ENCODE measurements at places on chromosomes 2 and 18. TPM values are rescaled to one million over a fixed set of nuclear protein-coding genes. Genes with fewer than 3 reads are reported as not detected.

- DNase-seq, result no peak
Measured at GRCh38 chr2:222477962-222478608, 53.7 kb downstream of the SGPP2 start.

GRCh38 chr2:135279209-135279608 lies 227.1 kb downstream of the RAB3GAP1 start:
- DNase-seq, result no peak

DNA sequence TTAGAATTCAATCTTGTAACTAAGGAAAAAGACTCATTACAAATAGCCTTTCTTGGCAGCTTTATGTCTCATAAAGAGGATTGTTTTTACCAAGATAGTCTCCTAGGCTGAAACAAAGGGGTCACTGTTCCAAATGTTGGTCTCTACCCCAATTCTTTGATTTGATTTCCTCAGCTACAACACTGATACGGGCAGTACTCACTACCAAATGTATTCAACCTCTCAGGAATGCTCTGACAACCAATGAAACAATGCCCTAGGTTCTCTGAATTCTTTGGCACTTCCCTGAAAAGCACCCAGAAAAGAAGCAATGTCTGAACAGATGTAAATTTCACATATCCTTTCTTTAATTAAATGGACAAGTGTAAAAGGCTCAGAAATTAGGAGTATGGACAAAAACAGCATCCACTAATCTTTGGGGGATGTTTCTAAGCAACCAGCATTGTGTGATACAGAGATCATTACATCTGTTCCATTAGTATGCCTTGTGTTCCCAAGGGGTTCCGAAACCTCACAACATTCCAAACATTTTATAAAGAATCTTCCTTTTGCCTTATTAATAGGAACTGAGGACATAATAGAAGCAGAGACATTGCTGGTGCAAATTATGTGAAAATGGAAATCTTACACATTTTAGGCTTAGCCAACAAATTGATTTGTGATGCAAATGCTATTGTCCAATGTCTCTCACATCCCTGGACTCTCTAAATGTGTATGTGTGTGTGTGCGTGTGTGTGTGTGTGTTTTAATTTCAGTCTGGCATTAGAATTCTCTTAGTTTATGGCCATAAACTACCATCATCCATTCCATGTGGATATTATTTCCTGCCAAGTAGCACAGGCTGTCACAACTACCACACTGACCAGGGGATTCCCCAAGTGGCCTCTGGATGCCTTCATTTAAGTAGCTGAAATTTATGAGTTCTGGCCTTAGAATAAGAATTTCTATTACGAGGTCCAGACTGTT lies 276.0 kb downstream of the MTX2 start:
- DNase-seq, result no peak

Gene KIAA2012
- polyA plus RNA-seq, result not detected

Gene ALLC
- not detected for polyA plus RNA-seq

GRCh38 chr2:144230448-144231085 lies 289.4 kb downstream of the ZEB2 start:
- DNase-seq, result no peak

DNA sequence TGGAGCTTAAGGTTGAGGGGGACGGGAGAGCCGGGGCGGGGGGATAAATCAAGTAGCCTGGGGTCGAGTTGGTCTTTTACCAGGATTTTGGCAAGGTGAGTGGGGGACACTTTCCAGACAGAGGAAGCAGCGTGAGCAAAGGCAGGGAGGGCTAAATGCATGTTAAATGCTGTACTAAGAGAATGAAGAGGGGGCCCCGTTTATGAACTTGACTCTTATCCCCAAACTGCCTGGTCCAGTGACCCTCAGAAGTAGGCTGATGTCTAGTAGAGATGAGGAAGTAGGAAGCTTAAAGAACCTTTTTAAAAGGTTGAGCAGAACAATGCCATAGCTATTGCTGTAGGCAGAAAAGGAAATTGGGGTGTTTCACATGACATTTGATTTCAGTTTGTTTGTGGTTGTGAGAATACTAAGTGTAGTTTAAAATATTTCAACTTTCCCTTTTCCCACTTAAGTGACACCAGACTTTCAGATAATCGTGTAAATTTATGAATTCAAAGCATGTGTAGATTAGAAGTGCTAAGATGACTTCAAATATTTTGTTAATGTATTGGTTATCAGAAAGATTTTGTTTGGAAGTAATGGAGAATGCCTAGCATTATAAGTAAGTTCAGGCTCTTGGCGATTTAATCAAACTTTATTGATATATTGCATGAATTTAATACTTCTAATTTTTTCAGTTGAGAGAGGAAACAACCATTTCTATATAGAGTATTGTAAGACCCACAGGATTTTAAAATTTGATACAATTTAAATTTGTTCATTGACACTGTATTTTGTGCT lies 1.8 kb downstream of the REL start:
- DNase-seq, result peak; percentile 24

GRCh38 chr2:123670286-123670685 lies 354.8 kb upstream of the CNTNAP5 start:
- no peak for DNase-seq

DNA sequence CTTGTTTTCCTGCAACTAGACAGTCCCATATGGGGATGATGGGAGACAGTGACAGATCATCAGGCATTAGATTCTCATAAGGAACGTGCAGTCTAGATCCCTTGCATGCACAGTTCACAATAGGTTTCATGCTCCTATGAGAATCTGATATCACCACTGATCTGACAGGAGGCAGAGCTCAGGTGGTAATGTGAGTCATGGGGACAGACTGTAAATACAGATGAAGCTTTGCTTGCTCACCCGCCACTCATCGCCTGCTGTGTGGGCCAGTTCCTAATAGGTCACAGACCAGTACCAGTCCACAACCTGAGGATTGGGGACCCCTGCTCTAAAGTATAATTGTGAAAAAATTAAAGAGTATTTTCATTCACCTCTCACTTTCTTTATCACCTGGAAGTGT lies 23.6 kb upstream of the RAB1A start:
- DNase-seq, result no peak

- no peak for DNase-seq
Measured at GRCh38 chr2:65013776-65014175, 24.6 kb downstream of the SLC1A4 start.

Gene LRRTM1
- polyA plus RNA-seq, result not detected

DNA sequence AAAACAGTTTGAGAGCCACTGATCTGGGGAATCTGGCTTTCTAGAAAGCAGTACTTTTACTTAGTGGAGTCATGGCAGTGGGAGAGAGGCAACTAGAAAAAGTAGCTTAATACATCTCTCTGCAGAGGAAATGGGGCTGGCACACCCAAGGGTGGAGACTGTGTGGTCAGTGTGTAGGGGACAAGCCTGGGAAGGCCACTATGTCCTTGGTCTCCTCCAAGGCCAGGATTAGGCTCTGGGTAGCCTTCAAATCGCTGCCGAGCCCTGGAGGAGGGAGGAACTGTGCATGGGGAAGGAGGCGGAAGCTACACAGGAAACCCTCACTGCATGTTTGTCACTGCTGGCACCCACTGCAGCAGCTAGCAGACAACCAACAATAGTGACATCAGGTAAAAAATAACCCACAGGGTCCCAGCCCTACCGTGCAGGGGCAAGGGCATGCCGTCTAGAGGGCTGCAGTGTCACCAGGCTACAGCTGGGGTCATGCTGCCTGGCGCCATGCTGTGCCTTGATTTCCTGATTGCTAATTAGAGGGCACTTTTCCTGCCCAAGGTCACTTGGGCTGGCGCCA lies 34.8 kb downstream of the LBH start:
- peak; percentile 80 for DNase-seq

DNA sequence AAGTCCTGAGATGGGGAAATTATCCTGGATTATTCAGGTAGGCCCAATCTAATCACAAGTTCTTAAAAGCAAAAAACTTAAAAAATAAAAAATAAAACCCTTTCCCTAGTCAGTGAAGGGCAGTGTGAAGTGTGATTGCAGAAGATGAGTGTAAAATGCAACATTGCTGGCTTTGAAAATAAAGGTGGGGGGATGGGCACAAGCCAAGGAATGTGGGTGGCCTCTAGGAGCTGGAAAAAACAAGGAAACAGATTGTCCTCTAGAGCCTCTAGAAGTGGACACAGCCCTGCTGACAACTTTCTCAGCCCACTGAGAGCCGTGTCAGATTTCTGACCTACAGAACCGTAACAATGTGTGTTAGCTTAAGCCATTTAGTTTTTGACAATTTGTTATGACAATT lies 184.3 kb upstream of the HNRNPA3 start:
- no peak for DNase-seq

- DNase-seq, result no peak
Measured at GRCh38 chr2:100625717-100626116, 62.9 kb downstream of the PDCL3 start.

DNA sequence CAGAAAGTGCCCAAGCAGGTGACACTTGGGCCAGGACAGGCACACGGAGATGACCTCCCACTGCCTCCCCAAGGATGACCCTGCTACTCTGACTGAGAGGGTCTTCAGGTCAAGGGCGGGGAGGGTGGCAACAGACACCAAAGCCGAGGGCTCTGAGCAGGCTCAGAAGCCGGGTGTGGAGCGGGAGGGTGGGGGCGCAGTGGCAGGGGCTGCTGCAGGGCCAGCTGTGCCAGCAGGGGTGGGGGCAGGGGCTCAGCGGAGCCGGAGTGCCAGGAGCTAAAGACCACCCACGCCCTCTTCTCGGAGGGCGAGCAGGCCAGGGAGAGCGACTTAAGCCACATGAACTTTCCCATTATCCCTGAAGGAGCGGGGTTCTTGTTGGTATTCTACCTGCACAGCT lies 93.3 kb upstream of the MBOAT2 start:
- no peak for DNase-seq

Gene THAP4
- polyA plus RNA-seq, result 30.8 TPM

Data from naive thymus-derived CD4-positive, alpha-beta T cell (primary cell).